ENCODE measurements at places on chromosomes 7 and 10. TPM values are rescaled to one million over a fixed set of nuclear protein-coding genes. Genes with fewer than 3 reads are reported as not detected.

Gene AKR1D1
- total RNA-seq: not detected

DNA sequence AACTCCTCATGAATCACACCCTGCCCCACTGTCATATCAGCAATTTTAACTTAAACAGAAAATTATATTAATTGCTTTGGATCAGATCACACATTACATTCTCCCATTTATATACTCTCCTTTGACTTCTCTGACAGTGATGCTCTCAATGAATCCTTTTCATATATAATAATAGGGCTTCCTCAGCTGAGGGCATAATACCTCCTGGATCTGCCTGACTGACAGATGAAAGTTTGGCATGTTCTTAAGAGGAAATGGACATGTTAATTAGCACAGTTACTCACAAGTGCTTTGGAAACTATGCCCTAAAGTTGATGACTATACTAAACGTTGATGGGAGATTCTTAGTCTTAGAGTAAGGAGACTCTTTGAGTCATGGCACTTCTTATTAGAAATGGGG is 478.2 kb upstream of the LRRN3 start:
- no peak overlapping the region for H3K4me3 ChIP-seq
- DNase-seq: no peak
- no peaks in the 10 kb centered on the region for H3K36me3 ChIP-seq
- no peaks in the 10 kb centered on the region for H3K4me1 ChIP-seq
- no peaks in the 10 kb centered on the region for H3K27me3 ChIP-seq

Gene AGAP9
- 10.1 TPM for total RNA-seq

DNA sequence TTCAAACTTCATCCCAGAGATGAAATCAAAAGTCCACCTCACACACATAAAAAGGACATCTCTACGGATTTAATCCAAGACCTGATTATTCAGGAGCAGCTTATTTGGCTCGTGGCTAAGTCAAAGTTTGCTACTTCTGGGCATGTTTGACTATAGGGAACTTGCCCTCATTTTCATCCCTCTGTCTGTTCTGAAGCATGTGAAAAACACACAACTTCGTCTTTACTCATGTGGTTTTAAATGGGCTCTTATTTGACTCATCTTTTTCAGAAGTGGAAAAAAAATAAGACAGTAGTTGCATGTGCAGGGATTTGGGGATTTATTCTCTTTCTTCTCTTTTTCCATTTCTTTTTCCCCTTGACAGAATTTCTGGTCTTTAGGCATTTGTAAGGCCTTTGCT is 295.9 kb downstream of the TFEC start:
- H3K36me3 ChIP-seq: no peaks in the 10 kb centered on the region
- H3K27me3 ChIP-seq: no peaks in the 10 kb centered on the region
- H3K27ac ChIP-seq: no peak overlapping the region
- no peaks in the 10 kb centered on the region for H3K4me1 ChIP-seq
- no peak overlapping the region for H3K4me3 ChIP-seq
- DNase-seq: no peak

Gene LHPP
- total RNA-seq: 20.1 TPM

DNA sequence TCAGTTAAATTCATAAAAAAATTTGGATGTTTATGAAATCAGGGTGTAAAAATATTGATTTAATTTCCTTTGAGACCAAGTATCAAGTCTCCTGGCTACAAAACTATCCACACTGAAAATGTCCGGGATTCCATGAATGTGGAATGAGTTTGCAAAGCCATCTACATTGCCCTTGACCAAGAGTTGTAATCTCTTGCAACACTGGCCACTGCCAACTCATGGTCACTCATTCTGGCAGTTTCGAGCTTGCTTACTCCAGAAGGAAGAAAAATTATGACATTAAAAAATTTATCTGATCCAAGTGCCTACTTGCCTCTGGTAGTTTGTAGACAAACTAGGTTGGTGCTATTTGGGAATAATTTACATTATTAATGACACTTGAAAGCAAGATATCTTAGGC is 84.2 kb downstream of the NPY start:
- H3K36me3 ChIP-seq: no peaks in the 10 kb centered on the region
- H3K4me3 ChIP-seq: no peak overlapping the region

DNA sequence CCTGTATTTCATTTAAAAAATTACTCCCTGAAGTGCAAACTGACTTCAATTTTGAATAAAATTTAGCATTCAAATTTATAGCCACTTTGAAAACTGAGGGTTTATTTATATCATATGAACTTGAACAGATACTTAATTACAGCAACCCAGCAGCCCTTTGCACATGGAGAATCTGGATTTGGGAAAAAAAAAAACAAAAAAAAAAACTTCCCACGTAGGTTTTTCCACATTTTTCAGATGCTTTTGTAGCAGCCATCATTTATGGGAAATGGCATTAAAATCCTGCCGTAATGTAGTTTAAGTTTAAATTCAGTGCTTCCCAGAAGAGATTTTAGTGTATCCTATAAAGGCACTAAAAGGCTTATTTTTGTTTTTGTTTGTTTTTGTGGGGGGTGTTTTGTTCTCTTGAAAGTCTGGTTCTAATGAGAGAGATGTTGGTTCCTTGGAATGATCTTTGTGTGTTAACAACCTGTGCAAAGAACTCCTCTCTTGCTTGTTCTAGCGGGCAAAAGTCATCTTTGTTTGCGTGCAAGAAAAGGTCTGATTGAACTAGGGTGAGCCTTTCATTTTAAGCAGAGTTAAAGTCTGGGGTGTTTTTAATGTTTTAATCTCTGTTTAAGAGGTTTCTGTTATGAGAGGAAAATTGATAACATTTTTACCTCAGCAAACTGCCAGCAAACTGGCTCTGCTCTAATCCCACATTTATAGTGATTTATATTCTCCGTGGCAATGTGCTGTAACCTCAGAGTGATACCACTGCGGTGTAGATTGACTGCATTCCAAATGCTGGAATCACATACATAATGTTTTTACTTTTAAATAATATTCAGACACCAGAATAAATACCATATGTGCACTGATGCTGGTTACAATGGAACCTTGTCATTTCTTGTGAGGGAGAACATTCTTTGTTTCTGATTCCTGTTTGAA is 105.5 kb downstream of the WNT2 start:
- H3K4me3 ChIP-seq: no peak overlapping the region
- DNase-seq: no peak
- no peaks in the 10 kb centered on the region for H3K27me3 ChIP-seq
- H3K27ac ChIP-seq: no peak overlapping the region

DNA sequence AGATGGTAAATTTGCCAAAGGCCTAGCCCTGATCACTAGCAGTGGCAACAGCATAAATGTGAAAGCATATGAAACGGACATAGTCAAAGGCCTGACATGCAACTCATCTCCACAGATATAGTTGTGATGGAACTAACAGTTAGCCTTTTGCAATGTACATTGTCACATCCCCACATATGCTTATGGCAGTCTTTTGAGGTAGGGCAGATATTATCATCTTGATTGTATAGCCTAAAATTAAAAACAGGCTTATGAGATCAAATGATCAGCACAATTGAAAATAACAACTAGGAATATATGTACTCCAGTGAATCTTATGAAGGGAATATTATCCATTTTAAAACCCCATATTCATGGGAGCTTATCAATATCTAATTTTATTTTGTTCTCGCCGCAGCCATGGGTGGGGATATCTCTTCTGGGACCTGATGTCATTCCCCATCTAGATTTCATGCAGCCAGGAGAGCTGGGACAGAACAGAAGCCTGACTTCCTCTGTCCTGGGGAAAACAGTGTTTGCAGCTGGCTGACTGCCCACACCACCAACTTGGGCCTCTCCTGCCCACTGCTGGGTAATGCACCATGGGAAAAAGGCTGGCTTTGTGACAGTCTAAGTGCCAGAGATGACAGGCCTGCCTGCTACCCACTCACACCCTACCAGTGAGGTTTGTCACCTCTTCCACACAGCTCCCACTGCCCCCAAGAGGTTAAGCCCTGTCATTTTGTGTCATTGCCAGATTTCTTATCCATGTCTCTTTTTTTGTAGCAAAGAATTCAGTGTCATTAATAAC is 180.2 kb upstream of the FZD1 start:
- no peak overlapping the region for H3K4me3 ChIP-seq
- H3K27ac ChIP-seq: no peak overlapping the region
- H3K36me3 ChIP-seq: no peaks in the 10 kb centered on the region
- no peak for DNase-seq
- H3K27me3 ChIP-seq: no peaks in the 10 kb centered on the region
- H3K4me1 ChIP-seq: peaks cover 14% of the 10 kb centered on the region

Gene LIPF
- total RNA-seq: not detected
